ENCODE measurements at places on chromosomes 16 and 17.
A peak's percentile ranks its signal among the peaks of the same experiment; 100 is the strongest.

GRCh38 chr16:56711862-56712261, 18.1 kb upstream of the NUP93 start:
- DNase-seq, result no peak

GRCh38 chr17:14143688-14144087, 74.4 kb downstream of the COX10 start:
- DNase-seq, result no peak

GRCh38 chr16:75343286-75343685, 90.0 kb downstream of the CFDP1 start:
- DNase-seq, result no peak

- peak; percentile 57 for DNase-seq
Observed at GRCh38 chr17:35087731-35088355, 24.3 kb upstream of the RFFL start.

GRCh38 chr17:80347536-80347935, 67.4 kb upstream of the ENDOV start:
- no peak for DNase-seq

DNA sequence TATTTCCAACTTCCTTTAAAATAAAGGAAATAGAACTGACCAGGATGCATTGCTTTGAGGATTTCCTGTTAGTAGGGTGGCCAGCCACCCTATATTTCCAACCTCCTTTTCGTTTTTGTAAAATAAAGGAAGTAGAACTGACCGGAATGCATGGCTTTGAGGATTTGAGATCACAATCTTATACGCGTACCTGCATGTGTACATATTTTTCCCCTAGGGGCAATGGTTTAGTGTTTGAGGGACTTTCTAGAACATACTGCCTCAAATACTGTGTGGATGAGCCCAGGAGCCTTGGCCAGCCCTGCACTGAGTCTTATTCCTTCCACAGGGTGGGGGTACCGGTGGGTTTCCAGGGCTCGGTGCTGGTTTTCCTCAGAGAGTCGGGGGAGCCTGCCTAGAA, 25.6 kb downstream of the MAPK8IP3 start:
- DNase-seq, result no peak

DNA sequence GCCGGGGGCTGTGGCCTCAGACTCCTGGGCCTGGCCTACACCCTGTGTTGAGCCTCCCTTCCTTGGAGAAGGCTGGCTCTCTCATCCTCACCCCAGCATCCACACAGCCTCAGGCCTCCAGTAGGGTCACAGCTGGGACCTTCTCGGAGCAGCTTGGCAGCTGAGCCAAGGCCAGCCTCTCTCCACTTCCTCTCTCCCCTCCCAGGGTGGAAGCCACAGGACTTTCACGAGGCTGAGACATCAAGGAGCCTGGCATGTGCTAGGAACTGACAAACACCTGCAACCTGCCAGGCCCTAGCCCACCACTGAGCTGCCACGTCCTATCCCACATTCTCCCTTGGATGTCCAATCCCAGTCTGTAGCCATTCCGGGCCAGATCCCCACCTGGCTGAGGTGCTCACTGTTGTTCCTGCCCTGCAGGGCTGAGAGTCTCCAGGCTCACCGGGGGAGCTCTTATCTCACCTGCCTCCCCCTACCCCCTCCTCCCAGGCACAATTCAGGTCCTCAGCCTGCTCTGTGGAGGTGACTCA, 3.1 kb downstream of the MMP15 start:
- no peak for DNase-seq

DNA sequence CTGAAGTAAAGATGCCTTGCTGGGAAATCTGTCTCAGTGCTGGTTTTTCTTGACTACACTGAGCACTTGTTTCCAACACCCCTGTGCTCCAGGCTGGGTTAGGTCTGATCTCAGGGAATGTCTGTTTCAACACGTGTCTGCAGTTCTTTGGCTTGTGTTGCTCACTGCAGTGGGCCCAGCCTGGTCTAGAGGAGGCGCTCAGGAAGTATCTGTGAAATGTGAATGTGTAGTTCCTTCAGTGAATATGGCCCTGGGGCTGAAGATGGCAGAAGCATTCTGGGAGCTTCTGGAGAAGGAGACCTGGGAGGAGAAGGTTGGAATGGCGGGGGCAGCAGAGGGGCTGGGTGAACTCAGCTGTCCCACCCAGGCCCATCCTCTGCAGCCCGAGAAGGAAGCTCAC, 8.1 kb upstream of the YPEL3 start:
- DNase-seq, result no peak

DNA sequence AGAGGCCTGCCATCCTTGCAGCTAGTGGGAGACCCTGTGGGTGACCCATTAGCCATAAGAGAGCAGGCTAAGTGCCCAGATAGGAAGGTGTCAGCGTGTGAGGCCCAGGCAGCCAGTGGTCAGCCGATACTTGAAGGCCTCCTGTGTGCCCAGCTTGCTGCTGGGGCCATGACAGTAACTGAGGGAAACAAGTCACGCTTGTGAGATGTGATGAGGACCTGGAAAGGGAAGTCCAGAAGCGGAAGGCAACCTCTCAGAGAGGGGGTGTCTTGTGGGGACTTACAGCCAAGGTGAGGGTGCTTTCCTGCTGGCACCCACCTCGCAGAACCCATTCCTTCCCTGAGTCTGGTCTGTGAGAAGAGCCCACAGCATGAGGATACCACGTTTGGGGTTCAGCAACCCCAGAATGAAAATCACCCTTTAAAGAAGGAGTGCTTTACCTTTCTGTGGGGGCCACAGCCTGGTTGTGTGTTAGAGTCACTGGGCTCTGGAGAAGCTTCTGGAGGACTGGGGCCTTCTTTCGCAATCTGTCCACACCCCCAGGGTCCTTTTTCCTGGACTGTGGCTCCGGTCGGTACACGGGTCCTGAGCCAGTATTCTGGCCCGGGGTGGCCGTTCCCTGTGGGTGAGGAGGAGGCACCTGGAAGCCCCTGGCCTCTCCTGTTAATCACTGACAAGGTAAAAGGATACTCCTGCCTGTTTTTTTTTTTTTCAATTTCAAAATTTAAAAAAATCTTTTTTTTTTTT, 53.9 kb downstream of the PLCG2 start:
- DNase-seq, result no peak

DNA sequence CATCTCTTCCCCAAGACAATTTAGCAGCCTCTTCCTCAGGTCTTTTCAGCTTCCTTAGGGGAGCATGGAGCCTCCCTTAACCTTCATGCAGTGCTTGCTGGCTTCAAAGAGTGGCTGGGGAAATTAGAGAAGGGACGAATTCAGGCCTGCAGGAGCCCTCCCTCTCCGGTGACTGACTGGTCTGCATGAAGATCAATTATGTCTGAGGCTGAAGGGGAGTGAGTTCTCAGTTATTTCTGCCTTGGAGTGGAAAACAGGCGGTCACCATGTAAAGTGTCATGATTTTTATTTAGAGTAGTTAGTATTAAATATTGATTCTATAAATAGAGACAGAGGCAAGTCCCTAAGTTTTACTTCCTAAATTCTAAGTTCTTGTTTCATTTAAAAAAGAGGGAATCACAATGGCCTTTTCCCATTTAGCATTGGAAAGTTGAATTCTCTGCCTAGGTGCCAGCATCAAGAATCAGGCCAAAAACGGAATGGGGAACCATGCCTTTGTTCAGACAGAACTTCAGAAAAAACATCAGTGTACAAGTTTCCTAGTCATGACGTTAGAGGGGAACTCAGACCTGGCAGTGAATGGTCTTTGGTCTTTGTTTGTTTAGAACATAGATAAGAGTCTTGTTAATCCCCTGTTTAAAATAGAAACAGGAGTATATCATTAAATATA, 4.4 kb downstream of the GABARAPL2 start:
- DNase-seq, result no peak

DNA sequence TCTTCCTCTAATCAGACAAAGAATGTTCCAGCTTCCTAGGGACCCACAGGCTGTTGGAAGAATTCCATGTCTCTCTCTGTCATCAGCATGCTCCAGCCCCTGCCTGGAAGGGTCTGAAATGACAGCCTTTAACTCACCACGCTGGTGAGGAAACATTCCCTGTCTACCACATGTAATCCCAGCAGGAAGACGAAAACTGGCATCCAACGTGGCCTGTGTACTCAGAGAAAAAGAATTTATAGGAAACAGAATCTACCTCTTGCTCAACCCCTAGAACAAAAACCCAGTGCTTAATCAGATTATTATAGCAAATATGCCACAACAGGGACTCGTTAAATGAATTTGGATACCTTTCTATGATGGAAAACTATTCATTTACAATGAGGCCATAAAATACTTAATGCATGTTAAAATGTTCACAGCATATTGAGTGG, 147.3 kb upstream of the FOXF1 start:
- no peak for DNase-seq

DNA sequence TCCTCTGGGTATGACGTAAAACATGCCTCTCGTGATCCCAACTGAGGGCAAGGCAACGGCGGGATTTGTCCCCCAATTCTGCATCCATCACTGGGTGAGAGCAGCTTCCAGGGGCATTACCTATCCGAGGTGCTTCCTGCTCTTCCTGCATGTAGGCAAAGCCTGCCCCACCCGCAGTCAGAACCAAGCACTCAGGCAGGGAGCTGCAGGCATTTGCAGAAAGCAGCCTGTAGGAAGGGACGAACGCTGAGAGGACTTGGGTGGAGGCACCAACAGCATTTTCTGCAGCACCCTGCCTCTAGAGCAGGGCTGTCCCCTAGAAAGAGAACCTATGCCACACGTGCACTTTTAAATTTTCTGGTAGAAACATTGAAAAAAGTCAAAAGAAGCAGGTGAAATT, 5.5 kb downstream of the BCO1 start:
- no peak for DNase-seq

DNA sequence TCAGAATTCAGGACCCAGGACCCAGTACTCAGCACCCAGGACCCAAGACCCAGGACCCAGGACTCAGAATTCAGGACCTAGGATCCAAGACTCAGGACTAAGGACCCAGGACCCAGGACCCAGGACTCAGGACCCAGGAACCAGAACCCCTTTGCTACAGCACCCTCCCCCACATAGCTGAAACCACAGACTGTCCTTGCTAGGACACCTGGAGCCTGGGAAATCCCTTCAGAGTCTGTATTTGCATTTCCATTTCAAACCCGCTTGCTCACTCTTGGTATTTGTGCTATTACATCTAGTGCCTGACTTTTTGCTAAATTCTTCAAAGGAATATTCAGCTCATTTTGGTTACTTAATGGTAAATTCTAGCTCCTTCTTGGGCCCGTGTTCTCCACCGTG, 275.8 kb upstream of the MAF start:
- no peak for DNase-seq

DNA sequence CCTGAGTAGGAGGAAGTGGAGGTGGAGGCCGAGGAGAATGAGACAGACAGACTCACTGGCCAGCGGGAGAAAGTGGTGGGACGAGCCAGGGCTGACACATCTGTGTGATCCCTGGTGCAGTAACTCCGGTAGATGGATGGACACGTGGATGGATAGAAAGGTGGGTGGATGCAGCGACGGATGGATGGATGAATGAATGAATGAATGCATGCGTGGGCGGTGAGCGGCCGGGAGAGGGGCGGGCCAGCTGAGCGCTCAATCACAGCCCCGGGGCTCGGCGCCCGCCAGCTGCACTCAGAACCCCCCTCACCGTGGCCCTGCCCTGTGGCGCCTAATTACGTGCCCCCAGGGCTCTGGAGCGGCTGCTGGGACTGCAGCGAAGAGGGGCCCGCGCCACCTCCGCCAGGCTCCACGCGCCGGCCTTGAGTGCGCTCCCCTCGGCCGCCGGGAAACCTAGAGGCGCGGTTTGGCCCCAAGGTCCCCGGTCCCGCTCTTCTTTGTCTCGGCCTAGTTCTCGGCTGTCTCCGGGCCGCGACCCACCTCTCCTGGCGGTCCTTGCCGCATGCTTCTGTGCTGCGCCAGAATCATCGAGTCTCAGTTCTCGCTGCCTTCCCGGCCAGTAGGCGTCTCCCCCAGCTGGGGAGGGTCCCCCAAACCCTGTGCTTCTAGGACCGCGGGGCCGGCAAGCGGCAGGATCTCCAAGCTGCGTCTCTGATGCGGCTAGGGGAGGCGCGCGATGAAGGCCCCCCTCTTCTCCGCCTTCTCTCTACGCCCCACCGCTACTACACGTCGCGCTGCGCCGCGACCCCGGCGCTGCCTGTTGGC, 41.0 kb downstream of the RAI1 start:
- no peak for DNase-seq

DNA sequence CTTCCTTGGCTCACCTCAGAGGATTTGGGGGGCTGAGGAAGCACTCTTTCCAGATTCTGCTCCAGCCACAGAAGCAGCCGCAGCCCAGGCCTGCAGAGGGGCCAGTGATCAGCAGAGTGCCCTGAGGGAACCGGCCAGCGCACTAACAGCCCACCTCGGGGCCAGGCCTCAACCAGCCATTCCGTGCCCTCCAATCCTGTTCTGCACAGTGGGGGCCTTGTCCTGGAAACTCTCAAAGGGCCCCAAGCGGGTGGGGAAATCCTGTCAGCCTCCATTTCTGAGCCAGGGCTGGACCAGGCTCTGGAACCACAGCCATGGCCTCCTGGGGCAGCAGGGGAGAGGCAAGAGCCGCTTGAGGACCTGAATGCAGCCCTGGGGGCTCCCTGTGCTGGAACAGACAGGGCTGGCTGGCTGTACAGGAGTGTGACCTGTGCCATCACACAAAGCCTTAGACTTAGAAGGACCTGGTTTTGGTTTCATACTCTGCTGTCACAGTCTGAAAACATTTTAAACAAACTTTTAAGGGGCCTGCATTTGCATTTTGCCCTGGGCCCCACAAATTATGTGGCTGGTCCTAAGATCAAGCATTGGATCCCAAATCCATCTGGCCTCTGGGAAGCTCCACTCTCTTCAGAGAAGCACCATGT, 10.0 kb downstream of the CNGB1 start:
- DNase-seq, result no peak
